Stimulated activated CD4-positive, alpha-beta T cell treated with anti-CD3 and anti-CD28 coated beads, Interleukin-1b, Interleukin-23, amount 100 ng/mL, for 1 hour (primary cell): ENCODE measurements at places on chromosomes 1 and 21.

- no peak for DNase-seq
These were observed 24.6 kb downstream of the PKP1 start for GRCh38 chr1:201307760-201308499.

DNA sequence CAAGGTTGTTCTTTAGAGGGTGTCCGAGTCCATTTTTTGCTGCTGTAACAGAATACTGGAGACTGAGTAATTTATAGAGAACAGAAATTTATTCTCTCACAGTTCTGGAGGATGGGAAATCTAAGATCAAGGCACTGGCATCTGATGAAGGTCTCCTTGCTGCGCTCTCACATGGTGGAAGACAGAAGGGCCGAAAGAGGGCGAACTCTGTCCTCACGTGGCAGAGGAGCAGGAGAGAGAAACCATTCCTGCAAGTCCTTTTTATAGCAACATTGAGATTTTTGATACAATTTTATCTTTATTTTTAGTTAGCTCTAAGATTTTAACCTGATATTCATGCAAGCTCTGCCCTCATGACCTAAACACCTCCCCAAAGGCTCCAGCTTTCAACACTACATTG is 48.3 kb downstream of the ATG4C start:
- no peak for DNase-seq

DNA sequence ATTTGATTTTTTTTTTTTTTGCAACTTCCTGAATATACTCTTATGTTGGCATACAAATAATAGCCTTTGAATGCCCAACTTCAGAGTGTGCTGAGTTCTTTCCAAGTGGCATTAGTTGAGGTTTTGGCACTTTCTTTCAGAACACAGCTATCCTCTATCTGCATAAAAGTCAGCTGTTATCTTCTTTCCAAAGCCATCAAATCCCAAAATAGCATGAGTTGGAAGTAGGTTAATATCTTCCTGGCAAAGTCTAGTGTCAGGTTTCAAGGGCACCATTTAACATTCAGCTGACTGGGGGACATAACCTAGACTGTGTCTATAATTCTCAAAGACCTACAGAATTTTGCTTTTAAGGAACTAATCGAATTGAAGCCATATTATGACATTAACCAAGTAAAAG is 223.9 kb downstream of the PLPP3 start:
- DNase-seq: no peak

DNA sequence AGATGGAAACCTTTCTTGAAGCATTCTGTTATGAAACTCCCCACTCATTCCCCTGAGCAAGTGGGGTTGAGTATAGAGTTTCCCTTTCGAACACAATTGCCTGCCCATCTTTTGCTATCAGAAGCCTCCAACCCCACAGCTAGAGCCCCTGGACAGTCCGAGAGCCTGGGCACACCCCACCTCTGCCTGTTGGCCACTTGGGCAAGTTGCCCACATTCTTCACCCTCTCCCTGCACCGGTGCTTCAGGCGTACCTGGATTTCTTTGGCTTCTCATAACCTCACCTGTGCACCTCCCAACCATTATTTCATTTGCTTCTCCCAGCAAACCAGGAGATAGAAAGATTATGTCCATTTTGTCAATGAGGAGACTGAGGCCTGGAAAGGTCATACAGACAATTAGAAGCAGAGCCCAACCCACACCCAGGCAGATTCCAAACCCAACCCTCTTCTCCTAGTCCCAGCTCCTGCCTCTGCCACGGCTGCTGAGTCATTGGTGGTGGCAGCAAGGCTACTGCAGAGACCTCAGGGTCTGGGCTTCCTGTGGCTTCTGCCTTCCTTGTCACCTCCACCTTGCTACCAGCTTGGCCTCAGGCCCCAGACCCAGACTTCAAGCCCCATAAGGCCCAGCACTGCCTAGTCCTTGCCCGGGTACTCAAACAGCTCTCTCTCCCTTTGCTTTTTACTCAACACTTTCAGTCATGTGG is 118.7 kb upstream of the ZBTB40 start:
- DNase-seq: no peak

DNA sequence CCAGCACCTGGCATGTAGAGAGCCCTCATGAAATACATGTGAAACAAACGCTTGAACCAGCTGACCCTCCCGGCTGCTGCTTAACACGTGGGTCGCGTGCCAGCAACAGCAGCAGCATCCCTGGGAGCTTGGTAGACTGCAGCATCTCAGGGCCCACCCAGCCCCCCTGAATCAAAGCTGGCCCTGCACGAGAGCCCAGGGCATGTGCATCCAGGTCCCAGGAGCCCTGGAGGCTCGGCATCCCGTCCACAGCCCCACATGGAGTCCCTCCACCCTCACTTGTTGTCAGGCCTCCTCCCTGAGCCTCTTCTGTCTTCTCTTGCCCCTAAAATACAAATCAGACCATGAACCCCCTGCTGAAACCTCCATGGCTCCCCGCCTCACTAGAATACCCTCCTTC is 123.1 kb downstream of the MATN1 start:
- no peak for DNase-seq
